Nephron progenitor cell (in vitro differentiated cells): ENCODE measurements at places on chromosomes 7 and 10.

DNA sequence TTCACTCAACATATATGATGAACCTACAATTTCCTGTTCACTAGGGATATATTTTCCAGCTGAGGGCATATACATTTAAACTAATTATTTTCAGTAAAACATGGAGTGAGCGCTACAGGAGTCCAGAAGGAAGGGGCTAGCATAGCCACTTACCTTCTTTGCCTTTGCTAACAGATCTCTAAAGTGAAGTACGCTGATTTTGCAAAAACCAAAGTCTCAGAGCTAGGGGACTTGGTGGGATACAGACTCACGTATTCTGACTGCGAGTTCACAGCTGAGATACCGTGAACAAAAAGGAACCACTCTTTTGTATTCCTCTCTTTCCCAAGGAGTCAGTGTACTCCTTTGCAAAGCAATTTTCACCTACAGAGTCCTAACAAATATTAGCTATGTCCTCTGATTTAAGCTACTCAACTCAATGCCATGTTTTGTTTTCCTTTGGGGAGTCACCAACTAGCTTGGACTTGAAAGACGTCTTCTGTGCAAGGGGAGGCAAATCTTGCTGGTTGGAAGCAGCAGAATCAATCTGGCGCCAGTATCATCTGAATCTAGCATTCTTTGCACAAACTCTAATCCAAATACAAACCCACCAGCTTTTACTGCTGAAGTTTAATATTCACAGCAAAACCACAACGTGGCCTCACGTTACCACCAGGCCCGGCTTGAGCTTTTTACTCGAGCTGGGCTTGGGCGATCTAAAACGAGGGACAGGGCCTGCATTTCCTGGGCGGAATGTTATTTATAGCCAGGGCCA, 657 bp downstream of the CDNF start:
- DNase-seq, result no peak

DNA sequence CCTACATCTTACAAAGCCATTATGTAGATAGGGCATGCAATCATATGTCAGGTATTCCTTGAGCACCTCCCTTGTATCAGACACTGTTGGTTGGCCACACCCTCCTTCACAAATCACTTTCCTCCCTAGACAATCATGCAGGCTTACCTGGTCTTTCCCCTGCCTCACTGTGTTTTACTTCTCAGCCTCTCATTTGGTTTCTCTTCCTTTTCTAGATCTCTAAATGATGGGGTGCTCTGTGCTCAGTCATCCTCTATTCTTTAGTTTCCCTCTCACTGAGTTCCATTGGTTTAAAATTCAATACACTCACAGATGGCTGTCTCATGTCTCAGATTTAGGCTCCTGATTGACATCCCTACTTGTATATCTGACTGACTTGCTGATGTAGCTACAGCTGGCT, 31.4 kb downstream of the ANK3 start:
- DNase-seq, result no peak

DNA sequence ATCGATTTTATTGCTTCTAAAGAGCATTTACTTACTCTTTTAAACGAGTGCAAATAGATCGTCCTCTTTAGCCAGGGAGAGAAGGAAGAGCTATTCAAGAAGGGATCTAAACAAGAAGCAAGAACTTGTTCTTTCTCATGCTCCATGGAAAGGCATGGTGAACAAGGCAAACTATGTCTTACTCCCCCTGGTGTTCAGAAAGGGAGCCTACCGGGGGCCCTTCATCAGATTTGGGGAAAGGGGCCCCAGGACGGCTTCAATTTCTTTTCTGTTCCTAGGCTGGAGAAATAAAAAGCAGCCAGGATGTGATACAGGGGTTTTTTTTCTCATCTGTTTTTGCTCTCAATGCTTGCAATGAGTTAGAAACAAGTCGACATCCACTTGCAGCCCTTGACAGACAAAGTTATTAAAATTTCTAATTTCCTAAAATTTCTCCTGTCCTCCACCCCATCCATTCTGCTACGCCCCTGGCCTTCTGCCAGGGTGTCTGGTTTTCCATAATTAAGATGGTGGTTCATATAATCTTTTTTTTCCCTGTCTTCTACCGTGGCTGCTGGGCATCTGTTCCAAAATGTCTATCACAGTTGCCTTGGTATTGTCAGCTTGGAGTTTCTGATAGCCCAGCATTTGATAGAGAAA, 214.4 kb downstream of the CREB5 start:
- DNase-seq, result peak; percentile 30

DNA sequence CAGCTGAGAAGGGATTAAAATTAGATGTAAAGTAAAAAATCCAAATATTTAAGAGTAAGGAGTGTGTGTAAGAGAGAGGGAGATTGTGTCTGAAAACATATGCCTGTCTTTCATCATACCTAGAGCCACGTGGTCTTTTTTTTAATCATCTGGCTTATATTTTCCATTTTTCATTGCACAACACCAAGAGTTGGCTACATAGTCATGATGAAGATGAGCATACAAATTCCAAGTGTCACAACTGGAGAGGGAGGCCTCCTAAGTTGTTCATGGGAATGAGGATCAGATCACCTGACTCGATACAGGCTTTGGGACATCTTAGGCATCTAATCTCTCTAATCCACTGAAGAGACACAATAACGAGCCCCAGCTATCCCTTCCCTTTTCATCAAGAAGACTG, 47.2 kb upstream of the CCDC3 start:
- DNase-seq, result no peak

- peak; percentile 69 for DNase-seq
Measured at GRCh38 chr7:107661081-107661864, 645 bp downstream of the SLC26A4 start.

DNA sequence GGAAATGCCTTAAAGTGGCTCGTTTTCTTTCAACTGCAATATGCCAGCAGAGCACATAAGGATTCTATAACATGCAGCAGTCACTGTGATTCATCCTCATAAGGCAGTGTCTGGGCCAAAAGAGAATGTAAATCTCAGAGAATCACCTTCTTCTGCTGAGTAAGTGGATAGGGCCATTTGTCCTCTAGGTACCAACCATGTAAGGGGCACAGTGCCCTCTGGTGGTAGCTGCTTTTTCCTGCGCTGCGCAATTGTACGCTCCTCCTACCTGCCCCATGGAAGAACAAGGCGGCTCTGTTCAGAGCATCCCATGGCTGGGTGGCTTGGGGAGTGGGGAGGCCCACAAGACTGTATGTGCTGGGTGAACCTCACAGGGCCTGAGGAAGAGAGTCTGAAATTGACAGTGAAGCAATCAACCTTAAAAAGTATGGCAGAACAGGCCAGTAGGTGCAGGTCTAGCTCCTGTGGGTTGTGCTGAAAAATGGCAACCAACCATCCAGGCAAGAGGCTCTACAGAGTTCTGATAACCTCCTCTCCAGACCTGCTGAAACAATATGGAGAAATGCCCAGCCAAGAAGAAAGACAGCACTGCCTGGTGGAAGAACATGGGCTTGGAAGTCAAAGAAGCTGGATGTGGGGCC, 78.6 kb upstream of the C10orf90 start:
- peak; percentile 88 for DNase-seq

DNA sequence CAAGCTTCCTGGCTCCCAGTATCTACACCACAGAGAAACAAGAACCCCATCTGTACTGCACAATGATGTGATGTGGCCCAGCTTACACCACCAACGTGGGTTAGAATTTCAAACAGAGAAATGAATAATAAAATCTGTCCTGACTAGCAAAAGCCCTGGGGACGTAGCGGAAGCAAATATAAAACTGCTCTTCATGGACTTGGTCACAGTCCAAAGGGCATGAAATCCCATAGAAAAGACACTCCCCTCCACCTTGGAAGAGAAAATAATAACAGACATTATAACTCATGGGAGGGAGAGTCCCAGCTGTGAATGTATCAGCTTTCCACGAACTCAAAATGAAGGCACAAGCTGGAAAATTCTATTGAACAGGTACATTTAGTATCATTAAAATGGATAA, 205.3 kb upstream of the GALNT17 start:
- DNase-seq, result no peak

DNA sequence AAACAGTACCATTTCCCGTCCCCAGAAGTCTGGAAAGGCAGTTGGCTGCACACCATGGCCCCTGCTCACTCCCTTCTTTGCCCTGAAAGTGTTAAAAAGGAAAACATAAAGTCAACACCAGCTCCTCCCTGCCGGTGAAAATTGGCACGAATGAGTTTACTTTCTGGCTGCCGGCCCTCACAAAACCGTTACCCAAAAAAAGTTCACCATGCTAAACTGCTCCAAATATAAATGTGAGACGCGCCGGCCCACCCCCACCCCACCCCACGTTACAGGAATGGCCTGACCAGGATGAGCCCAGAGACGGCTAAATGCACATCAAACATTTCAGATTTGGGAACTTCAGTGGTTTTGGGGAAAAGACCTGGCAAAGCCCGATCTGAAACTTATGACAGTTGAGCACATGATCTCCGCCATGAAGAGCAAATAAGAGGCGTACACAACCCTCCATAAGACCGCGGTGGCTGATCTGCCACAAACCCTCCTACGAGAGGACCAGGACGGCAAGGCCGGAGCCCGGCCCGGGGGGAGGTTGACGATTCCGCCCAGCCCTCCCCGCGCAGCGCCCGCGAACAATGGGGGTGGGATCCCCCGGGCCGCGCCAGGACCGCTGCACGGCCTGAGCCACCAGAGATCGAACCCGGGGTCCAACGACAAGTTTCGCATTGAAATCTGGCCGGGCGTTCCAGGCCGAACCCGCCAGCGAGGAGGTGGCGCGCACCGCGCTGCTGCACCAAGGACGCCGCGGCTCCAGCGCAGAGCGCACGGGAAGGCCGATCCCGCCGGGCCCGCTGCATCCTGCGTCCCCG, 952 bp downstream of the DIP2C start:
- peak; percentile 63 for DNase-seq

DNA sequence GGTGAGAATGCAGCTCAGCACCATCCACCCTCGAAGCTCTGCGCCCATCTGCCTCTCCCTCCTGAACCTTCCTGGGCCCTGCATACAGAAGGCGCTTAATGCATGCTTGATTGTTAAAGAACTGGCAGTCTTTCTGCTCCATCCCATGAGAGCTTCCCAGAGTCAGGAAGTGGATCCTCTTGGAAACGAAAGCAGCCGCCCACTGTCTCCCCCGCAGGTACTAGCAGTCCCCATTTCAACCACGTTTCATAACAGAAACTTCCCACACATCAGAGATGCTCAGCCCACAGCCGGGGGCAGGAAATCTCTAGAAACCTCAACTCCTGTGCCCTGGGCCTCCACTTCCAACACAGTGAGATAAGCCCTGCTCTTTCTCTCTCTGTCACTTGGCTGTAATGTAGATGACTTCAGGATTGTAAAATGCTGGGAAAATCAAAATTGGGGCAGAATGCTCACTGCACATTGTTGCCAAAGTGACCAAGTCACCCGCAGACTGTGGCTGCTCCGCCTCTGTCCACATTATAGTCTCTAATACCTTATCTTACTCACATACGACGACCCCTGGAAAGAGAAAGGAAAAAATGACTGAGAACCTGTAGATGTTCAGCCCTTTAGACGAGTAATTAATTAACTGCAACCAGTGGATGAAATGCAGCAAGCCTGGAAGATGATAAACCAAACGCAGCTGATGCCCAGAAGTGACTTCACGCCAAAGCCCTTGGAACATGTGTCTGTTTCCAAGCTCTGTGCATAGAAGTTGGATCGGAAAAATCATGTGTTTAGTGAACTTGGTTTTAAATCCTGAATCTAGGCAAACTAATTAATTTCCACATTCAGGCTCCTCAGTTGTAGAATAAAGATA, 28.5 kb downstream of the GSDME start:
- no peak for DNase-seq

DNA sequence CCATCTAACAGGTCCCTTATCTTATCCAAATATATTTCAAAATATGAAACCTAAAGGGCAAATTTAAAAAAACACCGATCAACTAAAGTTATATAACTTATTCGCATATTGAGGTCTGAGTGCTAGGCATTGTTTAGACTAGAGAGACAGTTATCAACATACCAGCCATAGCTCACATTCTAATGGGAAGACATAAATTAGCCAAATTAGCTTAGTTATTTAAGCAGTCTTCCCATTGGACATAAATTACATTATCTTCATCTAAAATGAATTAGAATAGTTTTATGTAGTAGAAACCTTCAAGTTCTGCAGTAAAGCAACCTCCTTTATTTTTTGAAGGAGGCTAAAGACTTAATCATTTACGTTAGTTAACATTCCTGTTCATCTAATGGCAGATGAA, 17.4 kb downstream of the KIF5B start:
- DNase-seq, result no peak

DNA sequence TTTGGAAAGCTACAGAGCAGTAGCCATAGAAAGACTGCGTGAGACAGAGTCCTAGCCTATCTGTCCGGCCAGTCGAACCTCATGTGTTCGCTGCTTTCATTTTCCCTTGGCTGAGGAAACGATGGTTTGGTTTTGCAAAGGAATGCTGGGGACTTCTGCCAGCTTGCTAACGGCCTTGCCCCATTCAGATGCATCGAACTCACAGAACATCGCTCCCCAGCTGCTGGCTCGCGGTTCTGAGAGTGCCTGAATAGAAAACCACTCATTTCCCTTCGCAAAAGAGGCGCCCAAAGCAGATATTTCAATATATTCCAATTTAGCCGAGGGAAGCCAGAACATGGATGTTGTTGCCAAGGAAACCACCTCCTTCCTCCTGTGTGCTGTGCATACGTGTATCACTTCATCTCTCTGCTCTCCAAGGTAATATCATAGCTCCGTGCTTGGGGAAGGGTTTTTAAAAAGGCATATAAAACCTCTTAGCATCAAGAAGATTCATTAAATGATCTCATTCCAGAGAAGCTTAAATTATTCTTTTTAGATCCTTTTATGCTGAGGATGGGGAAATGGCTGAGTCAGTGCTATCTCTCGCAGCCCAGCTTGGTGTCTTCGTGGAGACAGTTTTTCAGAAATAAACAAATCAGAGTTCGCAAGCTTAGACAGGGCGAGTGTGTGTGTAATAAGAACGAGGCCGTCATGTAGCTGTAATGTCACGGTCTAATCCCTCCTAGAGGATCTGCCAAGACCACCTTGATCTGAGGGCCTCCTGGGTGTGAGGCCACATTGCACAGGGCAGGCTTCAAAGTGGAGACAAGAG, 215.2 kb downstream of the RPS24 start:
- no peak for DNase-seq

- DNase-seq, result no peak
Measured at GRCh38 chr10:91664426-91664825, 31.6 kb upstream of the PPP1R3C start.

DNA sequence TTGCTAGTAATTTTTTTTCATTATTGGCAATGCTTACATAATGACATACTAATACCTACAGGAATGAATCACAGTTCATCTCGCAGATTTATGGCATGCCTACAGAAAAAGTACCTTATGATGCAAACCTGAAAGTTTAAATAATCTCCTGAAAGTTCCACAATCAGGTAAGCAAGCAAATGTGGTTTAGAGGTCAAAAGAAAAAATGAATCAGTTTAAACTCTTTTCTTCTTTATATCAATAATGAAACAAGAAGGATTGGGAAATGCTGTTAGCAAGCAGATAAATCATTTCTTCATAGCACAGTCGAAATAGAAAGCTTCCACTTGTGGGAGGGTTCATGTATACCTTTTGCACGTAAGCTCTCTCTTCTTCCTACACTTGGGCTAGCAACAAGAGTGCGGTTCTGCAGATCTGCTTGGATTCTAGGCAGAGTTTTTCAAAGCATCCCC, 53.7 kb upstream of the MTPN start:
- no peak for DNase-seq
